GM04503 (cell line): ENCODE measurements at places on chromosomes 1 and 21.

DNA sequence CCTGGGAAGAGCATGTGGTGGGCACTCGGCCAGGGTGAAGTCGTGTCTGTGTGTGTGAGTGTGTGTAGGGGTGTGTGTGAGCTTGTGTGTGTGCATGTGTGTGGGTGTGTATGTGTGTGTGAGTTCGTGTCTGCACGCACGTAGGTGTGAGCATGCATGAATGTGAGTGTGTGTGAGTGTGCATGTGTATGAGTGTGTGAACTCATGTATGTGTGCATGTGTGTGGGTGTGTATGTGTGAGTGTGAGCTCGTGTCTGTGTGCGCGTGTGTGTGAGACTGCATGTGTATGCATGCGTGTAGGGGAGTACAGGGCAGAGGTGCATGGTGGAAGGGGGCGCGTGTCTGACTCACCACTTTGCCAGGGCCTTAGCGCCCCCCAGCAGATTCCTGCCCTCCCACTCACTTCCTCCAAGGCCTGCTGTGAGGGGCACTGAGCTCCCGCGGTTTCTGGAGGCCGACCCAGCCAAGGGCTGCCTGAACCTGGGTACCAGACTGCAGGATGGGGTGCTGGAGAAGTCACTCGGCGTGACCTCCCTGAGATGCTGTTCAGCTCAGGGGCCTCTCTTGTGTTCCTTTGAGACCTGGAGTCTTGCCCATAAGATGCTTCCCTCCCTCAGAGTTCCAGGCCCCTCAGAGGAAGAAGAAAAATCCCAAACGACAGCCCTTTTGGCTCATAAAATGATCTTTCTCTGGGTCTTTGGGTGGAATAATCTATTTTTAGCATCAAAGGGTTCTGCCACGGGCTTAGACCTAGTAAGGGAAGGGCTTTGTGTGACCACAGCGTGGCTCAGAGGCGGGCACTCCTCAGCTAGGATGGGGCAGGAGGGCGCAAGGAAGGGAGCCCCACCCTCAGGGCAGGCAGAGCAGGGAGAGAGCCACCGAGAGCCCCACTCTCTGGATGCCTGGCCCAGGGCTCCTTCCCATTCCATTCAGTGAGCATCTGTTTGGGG is 41.1 kb upstream of the RUNX3 start:
- DNase-seq: no peak

- no peak for DNase-seq
Measured at GRCh38 chr1:86061551-86061990, 95.0 kb downstream of the COL24A1 start.

DNA sequence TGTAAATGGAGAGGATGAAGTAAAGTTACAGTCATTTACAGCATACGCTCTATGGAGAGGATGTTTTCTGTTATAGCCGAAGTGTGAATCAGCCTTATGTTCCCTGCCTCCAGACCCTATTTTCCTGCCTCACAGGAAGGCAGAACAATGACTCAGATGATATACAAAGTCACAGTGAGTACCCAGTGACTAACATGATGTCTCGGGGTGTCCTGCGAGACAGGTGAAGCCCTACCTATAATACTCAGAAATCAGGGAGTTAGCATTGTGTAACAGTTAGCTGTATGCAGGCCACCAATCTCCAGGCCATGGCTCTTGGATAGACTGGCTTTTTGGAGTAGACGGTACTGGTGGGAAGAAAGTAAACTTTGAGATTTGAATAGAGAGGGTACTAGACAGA is 55.6 kb upstream of the FBXO28 start:
- no peak for DNase-seq

DNA sequence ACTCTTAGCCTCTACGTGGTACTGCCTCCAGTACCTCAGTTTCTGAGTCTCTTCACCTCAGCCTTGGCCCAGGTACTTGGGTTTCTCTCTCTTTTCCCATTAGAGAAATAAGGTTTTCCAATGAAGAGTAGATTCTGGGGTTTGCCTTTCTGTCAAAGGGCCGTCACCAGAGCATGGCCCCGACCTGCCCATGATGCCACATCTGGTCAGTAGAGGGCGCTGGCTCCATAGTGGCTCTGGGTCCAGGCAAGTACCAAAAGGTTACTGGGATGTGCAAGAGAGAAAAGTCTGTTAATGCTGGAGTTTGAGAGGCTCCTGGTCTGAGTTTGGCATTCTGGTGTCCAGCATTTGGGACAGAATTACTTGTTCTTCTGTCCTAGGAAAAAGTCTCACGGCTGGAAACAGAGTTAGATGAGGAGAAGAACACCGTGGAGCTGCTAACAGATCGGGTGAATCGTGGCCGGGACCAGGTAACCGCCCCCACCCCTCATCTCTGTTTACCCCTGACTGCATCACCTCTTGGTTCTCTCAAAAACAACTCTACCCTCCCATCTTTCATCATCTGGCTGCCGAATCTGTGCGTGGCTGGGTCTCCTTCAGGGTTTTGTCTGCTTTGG is 5.3 kb upstream of the TUFT1 start:
- no peak for DNase-seq

GRCh38 chr21:46329796-46330195 is 5.8 kb downstream of the PCNT start:
- no peak for DNase-seq

- DNase-seq: no peak
Measured at GRCh38 chr1:55893155-55893554, 678.0 kb upstream of the USP24 start.

GRCh38 chr1:107795441-107795840 is 169.5 kb downstream of the VAV3 start:
- DNase-seq: no peak

GRCh38 chr1:245704341-245704740 is 549.6 kb downstream of the KIF26B start:
- DNase-seq: no peak

DNA sequence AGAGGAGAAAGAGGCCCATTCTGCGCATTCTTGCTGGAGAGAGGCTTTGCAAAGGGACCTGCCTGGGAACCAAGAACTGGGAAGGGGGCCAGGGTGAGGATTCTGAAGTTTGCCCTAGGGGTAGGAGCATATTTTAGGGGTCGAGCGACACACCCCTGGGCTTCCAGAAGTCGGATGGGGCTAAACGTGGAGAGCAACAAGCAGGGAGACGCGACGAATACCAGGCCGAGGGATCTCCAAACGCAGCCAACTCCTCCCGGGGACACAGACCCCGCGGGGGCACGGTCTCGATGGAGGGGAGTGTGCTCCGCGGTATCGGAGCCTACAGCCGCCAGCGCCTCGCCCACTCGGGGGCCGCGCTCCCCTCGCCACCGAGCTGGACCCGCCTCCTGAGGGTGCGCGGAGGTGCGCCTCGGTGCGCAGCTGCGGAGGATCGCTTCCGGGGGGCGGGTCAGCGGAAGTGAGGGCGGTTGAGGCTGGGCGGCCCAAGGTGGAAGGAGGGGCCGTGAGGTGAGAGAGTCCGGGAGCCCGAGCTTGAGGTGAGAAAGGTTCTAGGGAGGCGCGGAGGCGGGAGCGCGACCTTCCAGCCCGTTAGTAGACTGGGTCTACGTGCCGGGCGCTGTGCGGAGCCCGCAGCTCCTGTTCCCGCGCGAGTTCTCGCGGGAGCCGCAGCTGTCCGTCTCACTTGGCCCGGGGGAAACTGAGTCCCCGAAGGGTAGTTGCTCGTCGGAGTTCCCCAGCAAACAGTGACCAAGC is at the start of gene MTFR1L:
Gene MTFR1L (plus strand): TSS at position 464 of the 756 bp plus-strand sequence. CDS start 3,151 bp downstream, outside the sequence.
- peak; percentile 29 for DNase-seq

- no peak for DNase-seq
Measured at GRCh38 chr1:6348511-6349191, 44.9 kb downstream of the ACOT7 start.

DNA sequence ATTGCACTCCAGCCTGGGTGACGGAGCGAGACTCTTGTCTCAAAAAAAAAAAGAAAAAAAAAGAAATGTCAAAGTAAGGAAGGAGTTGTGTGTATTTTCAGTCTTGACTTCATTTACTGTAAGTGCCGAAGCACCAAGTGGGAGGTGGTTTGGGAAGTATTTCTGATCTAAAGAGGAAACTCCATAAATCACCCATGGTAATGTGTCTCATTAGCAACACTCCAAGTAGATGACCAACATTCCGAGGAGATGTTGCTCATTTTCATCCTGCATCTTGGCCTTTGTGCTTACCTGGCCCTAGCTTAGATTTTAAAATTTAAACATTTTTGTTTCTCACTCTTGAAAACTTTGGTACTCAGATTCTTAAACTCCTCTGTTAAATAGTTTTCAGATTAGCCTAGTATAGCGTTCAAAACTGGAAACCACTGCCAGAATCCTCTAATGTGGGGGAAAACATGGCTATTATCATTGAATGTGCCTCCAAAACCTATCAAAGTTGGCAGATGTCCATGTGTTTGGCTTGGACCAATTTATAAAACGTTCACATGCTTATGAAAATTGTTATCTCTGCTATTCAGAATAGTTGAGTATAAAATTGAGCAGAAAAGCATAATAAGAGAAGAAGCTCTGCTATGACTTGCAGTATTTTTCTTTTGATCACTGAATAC is 110.4 kb downstream of the NFIA start:
- no peak for DNase-seq

DNA sequence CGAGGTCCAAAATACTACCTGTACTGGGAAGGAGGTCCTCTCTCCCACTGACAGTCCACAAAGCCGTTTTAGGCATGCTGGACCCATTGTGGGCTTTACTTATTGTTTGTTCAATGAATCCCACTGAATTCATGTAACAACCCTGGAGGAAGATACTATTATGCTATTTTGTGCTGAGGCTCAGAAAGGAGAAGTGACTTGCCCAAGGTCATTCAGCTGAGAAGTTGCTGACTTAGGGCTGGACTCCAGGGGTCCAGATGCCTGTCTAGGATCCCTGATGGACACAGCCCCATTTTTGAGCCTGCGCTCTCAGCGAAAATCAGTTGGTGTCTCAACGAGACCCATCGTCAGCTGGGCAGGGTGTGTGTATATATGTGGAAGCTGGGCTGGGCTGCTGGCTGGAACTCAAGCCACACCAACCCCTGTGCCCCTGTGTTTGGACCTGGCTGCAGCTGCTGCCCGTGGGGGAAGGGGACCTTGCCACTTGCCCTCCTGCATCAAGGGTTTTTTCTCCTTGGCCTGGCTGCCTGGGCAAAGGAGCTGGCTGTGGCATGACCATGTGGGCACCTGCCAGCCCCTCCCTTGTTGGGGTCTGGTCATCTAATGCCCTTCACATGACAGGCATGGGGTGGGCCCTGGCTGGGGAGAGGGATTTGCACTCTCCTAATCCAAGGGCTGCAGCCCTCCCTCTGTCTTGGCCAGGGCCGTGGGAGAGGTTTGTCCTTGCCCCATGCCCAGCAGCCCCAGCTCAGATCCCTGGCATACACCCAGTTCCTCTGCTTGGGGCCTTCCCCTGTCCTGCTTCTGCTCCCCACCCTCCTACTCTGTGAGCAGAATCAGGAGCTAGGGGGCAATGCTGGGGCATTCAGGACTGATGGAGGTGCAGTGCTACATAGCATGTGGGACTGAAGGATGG is 15.0 kb downstream of the KCNQ4 start:
- no peak for DNase-seq

GRCh38 chr1:9716404-9717192 is 65.1 kb downstream of the PIK3CD start:
- no peak for DNase-seq

DNA sequence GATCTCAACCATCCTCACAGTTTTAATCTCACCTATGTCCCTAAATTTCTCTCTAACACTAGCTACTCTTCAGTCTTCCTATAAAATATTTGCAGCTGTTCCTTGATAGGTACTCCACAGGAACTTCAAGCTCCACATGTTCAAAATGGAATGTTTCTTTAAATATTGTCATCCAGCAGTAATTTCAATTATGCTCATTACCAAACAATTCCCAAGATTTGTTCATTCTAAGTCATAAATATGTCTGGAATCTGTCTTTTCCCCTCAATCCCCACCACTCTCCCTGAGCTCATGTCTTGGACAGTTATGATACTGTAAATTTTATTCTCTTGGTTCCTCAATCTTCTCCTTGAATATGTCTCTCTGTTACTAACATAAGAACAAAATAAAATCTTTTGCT is 214.4 kb downstream of the NRIP1 start:
- DNase-seq: no peak

GRCh38 chr1:179169616-179170467 is 59.6 kb downstream of the ABL2 start:
- peak; percentile 66 for DNase-seq
